PC-9 (cell line): ENCODE measurements at places on chromosomes 5 and 9. TPM values are rescaled to one million over a fixed set of nuclear protein-coding genes. Genes with fewer than 3 reads are reported as not detected.
A peak's percentile ranks its signal among the peaks of the same experiment; 100 is the strongest.

DNA sequence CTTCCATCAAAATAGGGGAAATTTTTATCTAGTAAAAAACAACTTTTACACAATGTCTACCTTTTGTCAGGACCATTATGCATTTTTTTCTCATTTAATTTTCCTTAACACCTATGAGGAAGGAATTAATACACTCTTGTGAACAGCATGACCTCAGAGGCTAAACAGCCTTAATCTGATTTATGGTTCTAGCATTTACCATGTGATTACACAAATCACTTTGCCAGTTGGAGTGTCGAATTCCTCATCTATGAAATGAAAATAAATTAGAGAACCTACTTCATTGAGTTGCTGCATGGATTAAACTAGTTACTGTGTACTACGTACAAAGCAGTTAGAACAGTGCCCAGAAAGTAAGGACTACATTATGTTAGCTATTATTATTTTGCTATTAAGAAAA lies 187.7 kb upstream of the MPDZ start:
- no peak overlapping the region for H3K4me3 ChIP-seq
- H3K4me1 ChIP-seq, result no peaks in the 10 kb centered on the region
- H3K27me3 ChIP-seq, result no peaks in the 10 kb centered on the region
- no peak for DNase-seq

DNA sequence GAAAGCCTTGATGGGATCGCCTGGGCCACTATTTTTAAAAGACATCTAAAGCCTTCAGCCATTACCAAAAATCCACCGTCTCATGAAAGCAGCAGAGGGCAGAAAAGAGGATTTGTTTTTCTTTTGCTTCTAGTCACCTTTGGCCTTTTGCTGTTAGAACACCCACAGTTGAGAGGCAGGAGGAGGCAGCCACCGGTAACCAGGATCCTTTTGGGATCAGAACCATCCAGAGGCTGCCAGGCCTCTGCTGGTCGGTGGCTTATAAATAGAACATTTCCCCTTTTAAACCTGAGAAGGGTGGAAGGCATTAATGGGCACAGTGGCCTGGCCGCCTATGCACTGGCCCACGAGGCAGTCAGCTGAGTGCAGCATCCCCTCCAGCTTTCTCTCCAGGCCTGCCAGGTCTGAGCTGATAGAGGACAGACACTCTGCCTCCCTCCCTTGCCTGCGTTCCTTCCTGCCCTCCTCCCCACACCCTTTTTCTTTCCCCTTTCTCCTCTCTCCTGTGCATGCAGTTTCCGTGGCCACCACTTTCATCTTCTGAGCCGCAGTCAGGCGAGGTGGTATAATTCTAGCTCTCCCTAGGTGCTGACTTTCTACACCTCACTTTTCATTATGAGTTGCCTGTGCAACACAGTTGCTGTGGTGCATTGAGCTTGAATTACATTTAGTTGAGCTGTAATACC lies 253.4 kb downstream of the ARHGAP26 start:
- no peak overlapping the region for H3K27ac ChIP-seq
- H3K4me3 ChIP-seq, result no peak overlapping the region
- no peaks in the 10 kb centered on the region for H3K36me3 ChIP-seq
- H3K4me1 ChIP-seq, result no peaks in the 10 kb centered on the region
- no peak for DNase-seq

GRCh38 chr9:134492721-134493460 lies 148.7 kb upstream of the COL5A1 start:
- no peak overlapping the region for H3K27ac ChIP-seq
- peaks cover 92% of the 10 kb centered on the region for H3K27me3 ChIP-seq
- H3K4me1 ChIP-seq, result no peaks in the 10 kb centered on the region
- no peak overlapping the region for H3K4me3 ChIP-seq
- no peak for DNase-seq
- H3K36me3 ChIP-seq, result no peaks in the 10 kb centered on the region

The ICE1 gene
- total RNA-seq, result 59.1 and 68.4 TPM in 2 replicates

- H3K27me3 ChIP-seq, result peaks cover 43% of the 10 kb centered on the region
- no peaks in the 10 kb centered on the region for H3K36me3 ChIP-seq
- H3K4me3 ChIP-seq, result no peak overlapping the region
- DNase-seq, result no peak
- H3K4me1 ChIP-seq, result no peaks in the 10 kb centered on the region
Measured at GRCh38 chr5:159130871-159131270, 31.2 kb upstream of the EBF1 start.

DNA sequence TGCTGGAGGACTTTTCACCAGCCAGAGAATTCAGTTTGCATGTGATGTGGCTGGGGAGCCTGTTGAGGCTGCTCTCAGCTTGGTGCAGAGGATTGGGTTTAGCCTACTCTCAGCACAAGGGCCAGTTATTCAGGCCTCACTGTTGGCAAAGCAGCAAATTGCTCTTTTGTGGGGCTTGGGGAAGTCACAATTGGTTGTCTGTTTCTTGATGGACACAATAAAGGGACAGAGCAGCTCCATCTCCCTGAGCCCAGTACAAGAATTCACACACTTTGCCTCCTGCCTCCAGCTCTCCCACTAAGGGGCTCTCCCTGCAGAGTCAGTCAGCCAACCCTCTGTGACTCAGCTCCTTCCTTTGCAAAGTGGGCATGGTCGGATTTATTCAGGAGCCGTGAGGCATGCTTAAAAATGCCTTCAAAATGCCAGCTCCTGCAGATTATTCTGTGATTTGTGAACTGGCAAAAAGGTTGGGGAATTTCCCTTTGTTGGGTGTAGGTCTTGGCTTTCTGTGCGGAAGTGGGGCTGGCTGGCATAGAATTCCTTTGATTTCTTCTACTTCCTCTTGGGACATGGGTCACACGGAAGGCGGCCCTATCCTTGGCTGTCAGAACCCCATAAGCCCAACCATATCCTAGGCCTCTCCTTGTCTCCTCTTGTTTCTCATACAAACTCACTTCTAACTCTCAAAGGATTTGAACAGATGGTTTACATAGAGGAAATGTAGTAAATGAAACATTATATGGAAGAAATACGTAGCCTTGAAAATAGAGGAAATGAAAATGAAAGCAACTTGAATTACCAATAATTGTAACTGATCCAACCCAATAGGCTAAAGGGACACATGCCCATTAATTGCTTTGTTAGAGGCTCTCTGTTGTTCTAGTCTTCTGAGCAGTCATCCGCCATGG lies 118.7 kb upstream of the CD180 start:
- H3K4me3 ChIP-seq, result no peak overlapping the region
- no peaks in the 10 kb centered on the region for H3K27me3 ChIP-seq
- H3K4me1 ChIP-seq, result no peaks in the 10 kb centered on the region
- no peaks in the 10 kb centered on the region for H3K36me3 ChIP-seq
- DNase-seq, result no peak

GRCh38 chr5:143182901-143183820 lies 220.3 kb downstream of the NR3C1 start:
- H3K27me3 ChIP-seq, result no peaks in the 10 kb centered on the region
- no peaks in the 10 kb centered on the region for H3K36me3 ChIP-seq
- H3K4me3 ChIP-seq, result no peak overlapping the region
- no peak for DNase-seq
- no peak overlapping the region for H3K27ac ChIP-seq
- H3K4me1 ChIP-seq, result peaks cover 19% of the 10 kb centered on the region

DNA sequence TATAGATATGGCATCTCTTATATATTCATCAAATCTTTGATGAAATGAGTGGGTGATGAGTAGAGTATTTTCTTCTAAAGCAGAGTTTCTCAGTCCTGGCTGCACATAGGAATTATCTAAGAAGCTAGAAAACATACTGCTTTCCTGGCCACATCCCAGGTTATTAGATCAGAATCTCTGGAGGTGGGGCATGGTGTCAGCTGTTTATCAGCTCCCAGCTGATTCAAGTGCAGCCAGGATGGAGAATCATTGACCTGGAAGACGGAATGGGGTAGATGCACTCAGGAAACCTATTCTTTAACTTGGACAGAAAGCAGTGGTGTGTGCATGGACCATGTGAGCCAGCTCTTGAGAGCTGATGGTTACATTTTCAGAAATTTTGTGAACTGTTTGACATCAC lies 108.1 kb upstream of the IL6ST start:
- H3K27me3 ChIP-seq, result no peaks in the 10 kb centered on the region
- H3K4me3 ChIP-seq, result no peak overlapping the region
- DNase-seq, result no peak
- no peak overlapping the region for H3K27ac ChIP-seq
- peaks cover 14% of the 10 kb centered on the region; the same call in 1 of the 2 replicates for H3K4me1 ChIP-seq

GRCh38 chr5:115333164-115333563 lies 36.7 kb upstream of the CCDC112 start:
- H3K4me3 ChIP-seq, result no peak overlapping the region
- H3K27me3 ChIP-seq, result no peaks in the 10 kb centered on the region
- H3K27ac ChIP-seq, result no peak overlapping the region
- no peak for DNase-seq

The PRDM9 gene
- not detected in 2 replicates for total RNA-seq

DNA sequence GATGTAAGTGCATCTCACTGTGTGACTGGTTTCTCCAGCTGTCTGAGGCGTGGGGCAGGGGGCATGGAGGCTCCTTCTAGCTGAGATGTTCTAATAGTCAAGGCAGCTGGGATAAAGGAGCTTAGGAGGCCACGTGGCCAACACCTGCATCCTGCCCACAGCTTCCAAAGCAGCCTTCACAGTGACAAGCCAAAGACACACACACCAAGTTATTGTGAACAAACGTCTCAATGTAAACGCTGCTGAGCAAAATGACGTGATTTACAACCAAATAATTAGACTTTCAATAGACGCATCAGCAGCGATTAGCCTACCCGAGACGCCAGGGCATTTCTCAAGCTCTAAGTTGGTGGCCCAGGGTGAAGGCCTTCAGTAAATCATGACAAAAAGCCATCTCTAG lies 23.2 kb upstream of the SLC25A51 start:
- no peak for DNase-seq
- no peaks in the 10 kb centered on the region for H3K36me3 ChIP-seq
- no peak overlapping the region for H3K4me3 ChIP-seq

DNA sequence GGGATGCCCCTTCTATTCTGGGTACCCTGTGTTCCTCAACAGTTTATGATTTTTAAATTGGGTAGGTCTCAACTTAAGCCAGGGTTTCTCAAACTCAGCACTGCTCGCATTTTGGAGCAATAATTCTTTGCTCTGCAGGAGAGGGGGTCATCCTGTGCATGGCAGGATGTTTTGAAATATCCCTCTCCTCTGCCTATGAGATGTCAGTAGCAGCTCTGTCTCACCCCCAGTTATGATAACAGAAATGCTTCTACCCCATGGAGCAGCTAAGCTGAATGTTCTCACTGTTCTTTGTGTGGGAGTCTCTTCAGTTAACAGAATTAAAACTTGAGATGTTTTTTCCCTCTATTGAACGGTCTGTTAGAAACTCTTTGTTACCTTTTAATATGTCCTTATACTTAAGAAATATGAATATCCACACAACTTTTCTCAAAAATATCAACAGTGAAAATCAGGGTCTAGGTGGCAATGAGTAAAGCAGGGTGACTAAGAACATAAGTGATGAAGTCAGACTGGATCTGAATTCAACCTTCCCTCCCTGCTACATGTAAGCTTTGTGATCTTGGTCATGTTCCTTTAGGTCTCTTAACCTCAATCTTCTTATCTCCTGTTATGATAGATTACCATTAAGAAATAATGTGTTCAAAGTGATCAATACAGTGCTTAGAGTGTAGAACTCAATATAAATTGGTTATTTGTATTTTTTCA lies 89.0 kb downstream of the CAMK4 start:
- H3K36me3 ChIP-seq, result no peaks in the 10 kb centered on the region
- peaks cover 12% of the 10 kb centered on the region; the same call in 1 of the 2 replicates for H3K27me3 ChIP-seq
- no peak overlapping the region for H3K4me3 ChIP-seq
- no peak for DNase-seq
- H3K4me1 ChIP-seq, result no peaks in the 10 kb centered on the region

GRCh38 chr9:13268469-13268868 lies 11.0 kb downstream of the MPDZ start:
- H3K27me3 ChIP-seq, result no peaks in the 10 kb centered on the region
- DNase-seq, result peak; percentile 65
- no peaks in the 10 kb centered on the region for H3K36me3 ChIP-seq
- no peak overlapping the region for H3K4me3 ChIP-seq
- H3K27ac ChIP-seq, result peak overlapping the region; percentile 14; the same call in 1 of the 2 replicates

DNA sequence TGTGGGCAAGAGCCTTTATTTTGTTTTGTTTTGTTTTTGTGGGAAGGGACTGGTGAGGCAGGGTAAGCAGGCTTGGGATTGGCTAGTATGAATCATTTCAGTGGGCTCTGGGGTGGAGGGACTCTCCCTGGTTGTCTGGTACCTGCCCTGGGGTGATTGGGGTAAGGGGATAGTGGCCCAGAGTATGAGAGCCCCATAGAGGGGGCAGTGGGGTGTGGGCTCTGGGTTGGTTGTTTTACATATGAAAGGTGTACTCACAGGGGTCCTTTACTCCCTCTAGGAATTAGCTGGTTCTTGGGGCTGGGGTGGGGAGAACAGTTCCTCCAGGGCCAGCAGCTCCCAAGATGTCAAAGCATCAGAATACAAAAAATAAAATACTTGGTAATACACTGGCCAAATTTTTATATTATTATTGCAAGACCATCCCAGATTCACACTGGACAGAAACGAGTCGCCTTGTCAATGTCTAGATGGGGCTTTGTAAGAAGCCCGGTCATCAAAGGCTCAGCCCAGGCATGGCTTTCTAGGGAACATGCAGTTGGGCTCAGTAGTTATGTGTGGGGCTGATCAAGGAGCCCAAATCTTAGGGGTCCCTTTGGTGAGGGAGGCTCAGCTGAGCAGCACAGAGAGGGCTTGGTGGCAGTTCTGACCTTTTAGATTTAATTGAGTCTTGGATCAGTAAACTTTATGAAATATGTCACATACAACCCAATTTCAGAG lies 190.5 kb downstream of the NXNL2 start:
- no peaks in the 10 kb centered on the region for H3K4me1 ChIP-seq
- no peaks in the 10 kb centered on the region for H3K36me3 ChIP-seq
- no peak overlapping the region for H3K4me3 ChIP-seq
- no peak overlapping the region for H3K27ac ChIP-seq

DNA sequence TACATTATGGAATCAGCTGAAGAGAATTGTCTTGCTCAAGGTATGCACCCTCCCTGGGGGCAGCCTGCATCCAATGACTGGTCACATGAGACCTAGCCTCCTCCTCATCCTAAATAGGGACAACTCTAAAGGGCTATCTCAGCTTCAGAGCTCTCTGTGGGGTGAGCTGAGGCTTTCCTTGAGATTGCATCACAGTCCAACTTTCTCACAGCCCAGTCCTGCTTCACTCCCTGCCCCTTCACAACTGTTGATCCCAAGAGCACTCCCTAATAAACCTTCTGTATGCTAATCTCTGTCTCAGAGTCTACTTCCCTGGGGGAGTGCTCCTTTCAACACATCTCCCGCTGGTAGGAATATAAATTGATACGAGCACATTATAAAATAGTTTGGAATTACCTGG lies 44.1 kb upstream of the ERBIN start:
- no peaks in the 10 kb centered on the region for H3K36me3 ChIP-seq
- no peak overlapping the region for H3K4me3 ChIP-seq
- peaks cover 35% of the 10 kb centered on the region for H3K4me1 ChIP-seq
- no peak overlapping the region for H3K27ac ChIP-seq
- H3K27me3 ChIP-seq, result no peaks in the 10 kb centered on the region

GRCh38 chr5:43309637-43310036 lies 3.6 kb downstream of the HMGCS1 start:
- H3K27me3 ChIP-seq, result no peaks in the 10 kb centered on the region
- peak overlapping the region; percentile 3; the same call in 1 of the 2 replicates for H3K4me3 ChIP-seq
- peaks cover 38% of the 10 kb centered on the region for H3K36me3 ChIP-seq
- peaks cover 57% of the 10 kb centered on the region for H3K4me1 ChIP-seq
